Right cardiac atrium (tissue), 5 donors: ENCODE measurements at places on chromosomes 2 and 18. TPM values are rescaled to one million over a fixed set of nuclear protein-coding genes. Genes with fewer than 3 reads are reported as not detected.

AKAIN1 gene
- total RNA-seq: not detected

TMEM200C gene
- 5.7 TPM for total RNA-seq

GRCh38 chr2:207142461-207142860, 23.3 kb downstream of the KLF7 start:
- no peak for DNase-seq

GRCh38 chr2:30974092-30974491, 164.1 kb downstream of the GALNT14 start:
- no peak for DNase-seq

UGT1A7 gene
- not detected for total RNA-seq

- DNase-seq: no peak
Measured at GRCh38 chr2:195662138-195662537, 5.1 kb downstream of the SLC39A10 start.

- DNase-seq: no peak
Measured at GRCh38 chr2:8168876-8169424, 512.9 kb upstream of the ID2 start.

GRCh38 chr2:8214036-8214615, 467.7 kb upstream of the ID2 start:
- no peak for DNase-seq

DNA sequence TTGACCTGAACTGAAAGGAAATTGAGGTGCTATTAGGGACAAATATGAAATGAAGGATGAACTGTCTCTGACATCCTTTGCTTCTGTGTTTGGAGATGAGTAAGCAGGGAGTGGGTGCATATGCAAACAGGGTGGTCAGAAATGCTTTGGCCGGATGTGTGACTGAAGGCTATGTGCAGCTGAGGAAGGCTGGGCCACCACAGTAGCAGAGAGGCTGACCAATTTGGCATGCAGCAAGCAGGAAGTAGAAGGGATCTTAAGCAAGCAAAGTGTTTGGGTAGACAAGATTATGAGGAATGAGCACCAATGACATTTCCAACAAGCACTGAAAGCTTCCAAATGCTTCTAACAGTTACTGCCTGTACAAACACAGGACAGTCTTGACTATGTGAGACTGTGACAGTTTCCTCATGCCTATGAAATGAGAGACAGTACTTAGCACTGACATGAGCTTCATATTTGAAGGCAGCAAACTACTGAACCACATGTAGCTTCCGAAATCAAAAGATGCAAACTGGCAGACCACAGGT, 3.3 kb upstream of the ACTR3 start:
- DNase-seq: peak; percentile 66

- DNase-seq: peak; percentile 97
Measured at GRCh38 chr2:18560031-18560796, at the start of gene RDH14. RDH14 (minus strand) TSS chr2:18560653; CDS start chr2:18560572, 81 bp downstream.

IL1B gene
- total RNA-seq: not detected

DNA sequence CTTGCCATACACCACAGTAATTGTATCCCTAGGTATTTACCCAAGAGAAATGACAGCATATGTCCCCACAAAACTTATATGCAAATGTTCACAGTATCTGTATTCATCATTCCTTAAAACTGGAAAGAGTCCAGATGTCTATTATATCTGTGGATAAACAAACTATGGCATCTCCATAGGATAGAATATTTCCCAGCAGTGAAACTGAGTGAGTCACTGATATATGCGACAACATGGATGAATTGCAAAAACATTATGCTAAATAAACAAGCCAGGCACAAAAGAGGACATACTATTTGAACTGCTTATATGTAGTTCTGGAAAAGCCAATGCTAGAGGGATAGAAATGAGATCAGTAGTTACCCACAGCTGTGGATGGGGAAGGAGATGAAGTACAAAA, 359.4 kb upstream of the DSEL start:
- no peak for DNase-seq

DNA sequence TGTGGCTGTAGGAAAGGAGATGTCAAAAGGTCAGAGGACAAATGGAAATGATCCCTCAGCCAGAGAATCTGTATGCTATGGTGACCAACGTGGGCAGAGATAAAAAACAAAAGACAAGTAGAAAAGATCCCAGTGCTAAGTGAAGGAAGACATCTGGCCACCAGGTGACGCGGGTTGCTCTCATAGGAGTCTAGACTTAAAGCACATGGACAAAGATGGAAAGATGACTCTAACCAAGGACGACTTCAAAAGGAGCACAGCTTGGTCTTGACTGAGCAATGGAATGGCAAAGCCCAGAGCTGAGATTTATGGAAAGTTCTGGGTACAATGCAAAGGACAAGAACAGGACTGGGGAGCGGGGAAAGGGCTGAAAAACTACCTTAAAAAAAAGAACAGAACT, 96.8 kb downstream of the CLIP4 start:
- no peak for DNase-seq

DNA sequence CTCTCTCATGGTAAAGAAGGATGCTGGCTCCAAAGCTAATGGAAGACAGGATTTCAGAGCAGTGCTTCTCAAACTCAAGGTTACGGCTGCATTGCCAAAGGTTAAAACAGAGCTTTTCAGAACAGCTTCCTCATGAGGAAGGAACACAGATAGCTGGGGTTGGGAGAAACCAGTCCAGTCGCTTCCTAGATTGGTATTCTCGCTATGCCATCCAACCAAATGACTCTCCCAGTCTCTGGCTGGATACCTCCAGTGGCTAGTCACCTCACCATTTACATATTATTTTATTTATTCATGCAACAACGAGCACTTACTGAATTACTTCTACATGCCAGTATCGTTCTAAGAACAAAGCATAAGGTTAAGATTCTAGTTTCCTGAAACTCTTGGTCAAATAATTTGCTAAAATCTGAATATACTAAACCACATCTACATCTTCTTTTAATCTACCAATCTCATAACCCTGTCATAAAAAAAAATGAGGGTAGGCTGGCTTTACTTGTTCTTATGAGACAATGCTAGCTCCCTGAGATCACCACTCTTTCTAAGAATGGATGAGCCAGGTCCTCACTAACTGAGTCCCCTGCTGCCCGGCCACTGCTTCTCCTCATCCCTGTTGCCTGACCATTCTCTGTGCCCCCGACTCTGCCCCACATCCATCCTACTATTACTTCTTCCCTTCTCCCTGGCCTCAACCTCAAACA, 20.4 kb downstream of the KDSR start:
- DNase-seq: no peak

DNA sequence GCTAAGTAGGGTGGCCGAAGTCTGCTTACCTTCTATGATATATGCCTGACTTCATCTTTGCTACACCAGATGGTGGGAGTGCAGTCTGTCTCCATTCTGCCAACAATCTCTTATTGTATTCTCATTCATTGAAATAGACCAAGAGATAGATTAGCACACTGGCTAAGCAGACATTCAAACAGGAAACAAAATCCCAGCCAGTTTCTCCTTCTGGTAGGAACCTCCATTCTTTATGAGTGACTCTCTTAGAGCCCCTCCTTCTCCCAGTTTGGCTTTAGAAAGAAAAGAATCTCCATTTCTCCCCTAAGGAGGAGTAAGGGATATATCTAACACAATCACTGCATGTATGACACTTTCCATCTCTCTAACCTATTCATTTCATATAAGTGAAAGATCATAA, 118.9 kb upstream of the COL5A2 start:
- DNase-seq: no peak

DNA sequence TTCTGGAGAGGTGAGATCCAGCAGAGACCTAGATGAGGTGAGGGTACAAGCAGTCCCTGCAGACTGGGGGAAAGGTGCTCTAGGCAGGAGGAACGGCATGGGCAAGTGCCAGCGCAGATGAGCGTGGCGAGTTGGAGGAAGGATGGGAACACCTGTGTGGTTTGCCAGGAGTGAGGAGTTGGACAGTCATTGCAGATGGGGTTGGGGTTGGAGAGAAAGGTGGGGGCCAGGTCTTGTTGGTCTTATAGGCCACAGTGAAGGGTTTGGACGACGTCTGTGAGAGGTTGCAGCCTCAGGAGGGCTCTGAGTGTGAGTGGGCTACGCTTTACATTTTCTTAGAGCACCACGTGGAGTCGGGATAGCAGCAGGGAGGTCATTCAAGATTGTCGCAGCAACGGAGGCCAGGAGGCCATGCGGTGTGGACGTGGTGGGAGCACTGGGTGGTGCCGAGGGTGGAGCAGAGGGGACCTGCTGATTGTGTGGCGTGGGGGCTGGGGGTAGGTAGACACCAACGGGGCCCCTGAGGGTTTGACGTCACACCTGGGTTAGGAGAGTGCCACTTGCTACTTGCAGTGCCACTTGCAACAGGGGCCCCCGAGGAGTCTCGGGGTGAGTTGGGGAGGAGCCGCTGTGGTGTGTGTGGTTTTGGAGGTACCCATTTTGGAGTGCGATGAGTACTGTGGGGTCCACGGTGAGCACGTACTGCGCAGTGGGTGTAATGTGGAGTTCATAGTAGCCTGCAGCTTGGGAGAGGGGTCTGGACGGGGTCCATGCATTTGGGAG, 66.2 kb downstream of the LPIN1 start:
- DNase-seq: no peak

DNA sequence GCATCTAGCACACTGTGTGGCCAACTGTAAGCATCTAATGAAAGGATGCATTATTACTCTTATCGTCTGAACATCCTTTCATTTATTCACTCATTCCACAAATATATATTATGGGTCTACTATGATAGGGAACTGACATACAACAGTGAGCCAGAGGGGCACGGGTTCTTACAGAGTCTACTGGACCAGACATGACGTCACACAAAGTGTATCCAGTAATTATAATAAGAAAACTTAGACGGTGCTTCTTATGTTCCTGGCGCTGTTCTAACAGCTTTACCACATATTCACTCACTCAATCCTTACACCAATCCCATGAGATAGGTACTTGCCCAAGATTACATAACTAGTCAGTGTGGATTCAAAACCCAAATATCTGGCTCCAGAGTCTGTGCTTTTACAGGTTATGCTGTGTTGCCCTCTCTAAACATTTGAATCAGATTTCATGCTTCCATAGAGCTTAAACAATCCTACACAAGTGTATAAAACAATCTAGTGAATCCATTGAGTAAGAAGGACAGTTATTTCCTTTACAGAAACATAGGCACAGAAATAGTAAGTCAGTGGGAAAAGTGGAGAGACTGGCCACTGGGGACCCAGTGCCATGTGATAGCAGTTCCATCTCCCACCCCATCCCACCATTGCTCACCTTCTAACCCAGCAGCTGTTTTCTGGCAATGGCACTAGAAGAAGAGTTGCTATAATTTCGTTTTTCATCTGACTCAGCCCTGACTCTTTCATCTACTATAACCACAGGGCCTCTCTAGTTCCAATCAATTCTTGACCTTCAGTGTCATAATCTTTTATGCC, 24.2 kb upstream of the ARL5A start:
- no peak for DNase-seq

GRCh38 chr2:100046961-100047947, 95.1 kb downstream of the AFF3 start:
- DNase-seq: no peak

GRCh38 chr2:72968286-72968685, 51.0 kb downstream of the EMX1 start:
- no peak for DNase-seq

- DNase-seq: no peak
Measured at GRCh38 chr2:111226876-111227700, 106.4 kb downstream of the BCL2L11 start.

ABCB11 gene
- total RNA-seq: 0.20 TPM

GRCh38 chr2:66490588-66491001, 55.7 kb downstream of the MEIS1 start:
- DNase-seq: no peak

- DNase-seq: no peak
Measured at GRCh38 chr2:107570876-107571275, 255.8 kb upstream of the RGPD4 start.

DNA sequence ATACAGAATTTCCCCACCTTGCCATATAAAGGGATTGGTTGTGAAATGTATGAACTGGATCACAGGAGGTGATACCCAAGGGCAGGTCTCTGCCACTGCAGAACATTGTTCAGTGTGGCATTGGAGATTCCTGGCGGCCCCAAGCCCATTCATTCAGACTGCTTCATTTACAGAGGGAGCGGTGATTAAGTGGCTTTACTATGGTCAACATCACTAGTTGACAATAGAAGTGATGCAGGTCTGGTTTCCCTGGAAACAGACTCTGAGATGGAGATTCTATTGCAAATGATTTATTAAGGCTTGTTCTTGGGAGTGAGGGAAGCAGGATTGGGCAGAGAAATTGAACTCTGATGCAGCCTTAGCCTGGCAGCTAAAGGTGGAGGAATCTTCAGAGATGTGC, 62.4 kb downstream of the ZDBF2 start:
- DNase-seq: no peak

POTEC gene
- total RNA-seq: not detected

GATA6 gene
- total RNA-seq: 63.2 TPM

DNA sequence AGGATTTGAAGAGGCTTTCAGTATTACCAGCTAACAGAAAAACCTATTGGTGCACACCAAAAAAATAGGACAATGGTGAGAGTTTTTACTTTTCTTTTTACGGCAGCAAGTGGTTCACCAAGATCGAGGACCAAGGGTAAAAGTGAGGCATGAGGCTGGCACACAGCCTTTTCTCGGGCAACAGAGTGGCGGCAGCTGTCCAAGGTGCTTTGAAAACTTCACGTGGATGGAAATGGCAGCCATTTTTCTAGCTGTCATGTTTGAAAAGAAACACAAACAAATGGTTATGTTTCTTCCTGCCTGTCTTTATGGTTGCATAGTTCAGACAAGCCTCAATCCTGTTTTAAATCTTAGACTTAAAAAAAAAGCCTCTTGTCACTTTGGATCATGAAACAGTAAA, 812.5 kb upstream of the CHAC2 start:
- no peak for DNase-seq

ABCG5 gene
- total RNA-seq: not detected

OSBPL1A gene
- 72.9 TPM for total RNA-seq

- no peak for DNase-seq
Measured at GRCh38 chr2:52698408-52698807, 1069.2 kb upstream of the CHAC2 start.

- no peak for DNase-seq
Measured at GRCh38 chr2:183866666-183867065, 731.7 kb upstream of the ZNF804A start.

- DNase-seq: no peak
Measured at GRCh38 chr2:112007493-112007892, 47.6 kb upstream of the TMEM87B start.

DNA sequence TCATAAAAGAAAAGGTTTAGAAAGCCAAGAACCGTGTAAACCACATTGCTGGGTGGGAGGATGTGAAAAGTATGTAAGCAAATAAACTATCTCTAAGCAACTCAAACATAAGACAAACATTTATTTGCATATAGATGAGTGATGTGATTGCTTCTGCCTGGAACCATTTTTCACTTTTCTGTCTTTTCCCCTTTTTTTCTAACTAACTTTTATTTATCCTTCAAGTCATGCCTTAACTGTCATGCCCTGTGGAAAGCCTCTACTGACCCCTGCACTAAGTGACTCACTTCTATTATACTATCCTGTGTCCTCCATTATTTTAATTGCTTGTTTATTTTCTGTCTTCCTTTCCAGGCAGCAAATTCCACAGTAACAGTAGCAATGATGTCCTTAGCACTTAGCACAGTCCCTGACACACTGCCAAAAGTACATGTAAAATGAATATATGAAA, 87.5 kb upstream of the CTAGE1 start:
- DNase-seq: no peak

- DNase-seq: no peak
Measured at GRCh38 chr2:232588031-232588430, 37.5 kb downstream of the EIF4E2 start.

- no peak for DNase-seq
Measured at GRCh38 chr2:158047156-158047611, 54.5 kb upstream of the UPP2 start.

DHRS9 gene
- 44.7 TPM for total RNA-seq

- no peak for DNase-seq
Measured at GRCh38 chr18:8998481-8999217, 103.8 kb upstream of the NDUFV2 start.

KCNG2 gene
- total RNA-seq: 0.15 TPM

- DNase-seq: no peak
Measured at GRCh38 chr18:35639296-35639695, 57.8 kb downstream of the GALNT1 start.
